AG08396 (cell line): ENCODE measurements at places on chromosomes 2 and 18.

DNA sequence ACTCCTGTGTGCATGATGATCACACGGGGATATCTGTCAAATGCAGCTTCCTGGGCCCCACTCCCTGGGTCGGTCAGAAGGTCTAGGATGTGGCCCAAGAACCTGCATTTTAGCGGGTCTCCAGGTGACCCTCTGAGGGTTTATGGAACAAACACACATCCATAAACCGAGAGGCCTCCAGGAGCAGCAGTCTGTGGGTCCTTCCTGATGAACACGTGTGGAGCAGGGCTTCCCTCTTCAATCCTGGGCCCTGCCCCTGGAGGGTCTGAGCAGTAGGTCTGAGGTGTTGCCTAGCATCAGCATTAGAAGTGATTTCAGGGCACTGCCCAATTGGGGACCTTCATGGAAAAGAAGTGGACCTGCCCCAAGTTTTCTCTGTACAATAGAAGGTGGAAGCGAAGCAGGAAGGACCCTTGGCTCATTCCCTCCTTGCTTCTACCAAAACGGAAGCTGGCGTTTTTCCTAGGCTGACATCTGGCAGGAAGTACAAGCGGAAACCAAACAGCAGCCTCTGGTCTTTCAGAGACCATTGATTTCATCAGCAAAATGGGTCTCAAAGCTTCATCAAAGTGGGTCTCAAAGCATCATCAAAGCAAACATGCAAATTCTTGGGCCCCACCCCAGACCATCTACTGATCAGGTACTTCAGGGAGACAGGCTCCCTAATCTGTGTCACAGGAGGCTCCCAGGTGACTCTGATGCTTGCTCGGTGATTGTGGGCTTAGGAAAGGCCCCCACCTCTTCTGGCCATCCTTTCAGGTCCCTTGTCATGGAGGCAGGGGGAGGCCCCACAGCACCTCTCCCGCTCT is 30.7 kb downstream of the INO80C start:
- DNase-seq = no peak

GRCh38 chr18:9263264-9263663 is 71.3 kb upstream of the TWSG1 start:
- no peak for DNase-seq

DNA sequence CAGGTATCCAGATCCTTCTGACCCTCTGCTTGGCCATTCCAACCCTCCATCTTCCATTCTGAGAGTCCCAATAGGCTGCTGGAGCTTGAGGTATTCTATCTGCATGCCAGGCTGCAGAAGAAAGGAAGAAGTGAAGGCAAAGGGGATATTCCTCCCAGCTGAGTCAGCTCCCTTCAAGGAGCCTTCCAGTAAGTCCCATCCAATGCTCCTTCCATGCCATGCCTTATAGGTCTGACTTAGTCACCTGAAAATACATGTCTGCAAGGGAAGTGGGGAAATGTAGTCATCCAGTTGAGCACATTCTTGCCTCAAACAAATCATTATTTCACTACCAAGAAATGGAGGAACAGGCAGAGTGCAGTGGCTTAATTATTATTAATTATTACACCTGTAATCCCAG is 464.6 kb downstream of the CNTNAP5 start:
- no peak for DNase-seq

DNA sequence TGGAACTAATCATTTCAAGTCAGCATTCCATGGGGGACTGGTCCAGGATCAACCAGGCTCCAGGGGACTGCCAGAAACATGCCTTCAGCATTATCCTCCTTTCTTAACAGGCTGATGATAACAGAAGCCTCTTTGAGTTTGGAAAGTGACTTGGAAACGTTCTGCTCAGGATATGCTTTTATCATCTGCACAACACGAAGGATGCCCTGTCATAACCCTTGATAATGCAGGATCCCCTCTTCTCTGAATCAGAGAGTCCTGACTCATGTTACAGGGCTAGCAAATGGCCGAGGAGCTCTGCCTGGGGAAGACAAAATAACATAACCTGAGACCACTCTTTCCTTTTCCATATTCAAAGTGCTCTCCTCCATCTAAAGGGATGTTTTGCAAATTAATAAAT is 6.7 kb downstream of the SCYGR3 start:
- no peak for DNase-seq

DNA sequence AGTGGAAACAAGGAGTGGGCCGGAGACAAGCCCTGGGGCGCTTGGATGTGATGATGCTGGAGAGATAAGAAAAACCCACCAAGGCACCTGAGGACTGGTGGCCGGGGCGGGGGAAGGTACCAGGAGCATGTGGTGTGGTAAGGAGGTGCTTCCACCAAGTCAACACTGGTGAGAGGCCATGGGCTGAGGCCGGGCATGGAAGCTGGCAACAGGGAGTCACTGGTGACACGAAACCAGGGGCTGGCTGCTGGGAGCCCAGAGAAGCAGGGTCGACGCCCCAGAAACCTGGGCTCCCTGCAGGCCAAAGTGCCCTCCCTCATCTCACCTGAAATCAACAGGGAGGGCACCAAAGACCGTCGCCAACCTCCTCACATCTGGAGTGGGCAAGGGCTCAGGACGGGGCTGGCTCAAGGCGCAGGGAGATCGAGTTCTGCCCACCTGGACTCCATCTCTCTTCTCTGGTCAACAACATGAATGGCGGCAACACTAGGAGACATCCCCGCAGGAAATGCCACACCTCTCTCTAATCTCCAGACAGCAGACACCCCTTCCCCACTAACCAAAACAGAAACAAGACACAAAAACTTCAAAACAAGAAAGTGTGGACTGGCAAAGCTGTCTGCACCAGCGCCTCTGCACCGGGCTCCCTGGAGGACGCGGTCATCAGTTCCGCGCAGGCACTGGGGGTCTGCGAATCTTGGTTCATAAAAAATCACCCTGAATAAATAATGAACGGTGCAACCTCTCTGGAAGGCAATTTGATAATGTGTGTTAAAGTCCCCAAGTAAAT is 185.5 kb downstream of the HDAC4 start:
- DNase-seq = no peak

DNA sequence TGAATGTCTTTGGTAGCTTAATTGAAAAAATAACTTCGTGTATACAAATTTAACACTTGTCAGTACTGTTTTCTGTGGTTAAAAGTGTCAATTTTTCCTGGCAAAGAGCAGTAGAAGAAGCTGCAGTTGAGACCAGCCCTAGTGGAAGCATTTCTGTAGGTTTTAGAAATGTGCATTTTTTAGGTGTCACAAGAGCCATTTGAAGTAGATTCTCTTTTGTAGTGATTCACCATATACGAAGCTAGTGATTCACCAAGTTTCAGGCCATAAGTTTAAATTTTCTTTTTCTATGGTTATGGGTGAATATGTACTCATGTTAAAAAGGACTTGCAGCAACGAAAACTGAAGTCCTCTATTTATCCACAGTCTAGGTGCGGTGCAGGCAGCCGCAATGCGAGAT is 4.2 kb downstream of the NABP1 start:
- no peak for DNase-seq

DNA sequence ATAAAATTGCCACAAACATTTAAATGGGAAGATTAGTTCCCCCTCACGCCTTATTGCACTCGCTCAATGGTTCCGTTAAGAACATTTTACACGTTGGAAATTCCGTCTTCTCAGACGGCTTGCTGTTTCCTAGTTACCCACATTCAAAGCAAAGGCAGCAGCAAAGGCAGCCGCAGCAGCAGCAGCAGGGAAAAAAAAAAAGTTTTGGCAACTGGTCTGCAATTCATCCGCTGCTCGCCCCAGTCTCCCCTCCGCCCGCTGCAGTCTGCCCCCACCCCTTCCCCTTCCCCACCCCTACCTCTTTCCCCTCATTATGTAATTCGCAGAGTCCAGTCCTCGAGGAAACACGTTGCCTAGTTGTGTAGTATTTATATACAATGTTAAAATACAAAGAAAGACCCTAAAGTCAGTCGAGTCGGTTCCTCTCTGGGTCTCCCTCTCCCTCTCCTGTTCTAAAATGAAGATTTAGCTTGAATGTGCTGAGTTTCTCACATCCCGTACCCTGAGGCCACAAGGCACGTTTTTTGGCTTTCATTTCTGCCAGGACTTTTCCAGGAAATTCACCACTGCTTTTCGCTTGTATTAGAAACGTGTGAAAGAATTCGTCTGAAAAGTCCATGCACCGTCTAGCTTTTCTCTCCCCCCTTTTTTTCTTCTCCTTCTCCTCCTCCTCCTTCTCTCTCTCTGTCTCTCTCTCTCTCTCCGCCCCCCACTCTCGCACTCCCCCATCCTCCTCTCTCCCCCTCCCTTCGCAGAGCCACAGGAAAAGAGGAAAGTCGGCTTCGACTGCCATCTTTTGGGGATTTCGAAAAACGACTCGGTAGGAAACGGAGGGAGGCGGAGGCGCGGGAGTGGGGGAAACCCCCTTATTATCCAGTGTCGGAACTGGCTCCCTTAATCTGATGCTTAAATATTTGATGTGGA is 140.0 kb downstream of the MEIS1 start:
- peak; percentile 80 for DNase-seq

GRCh38 chr2:181468811-181469210 is 11.6 kb downstream of the ITGA4 start:
- DNase-seq = no peak

DNA sequence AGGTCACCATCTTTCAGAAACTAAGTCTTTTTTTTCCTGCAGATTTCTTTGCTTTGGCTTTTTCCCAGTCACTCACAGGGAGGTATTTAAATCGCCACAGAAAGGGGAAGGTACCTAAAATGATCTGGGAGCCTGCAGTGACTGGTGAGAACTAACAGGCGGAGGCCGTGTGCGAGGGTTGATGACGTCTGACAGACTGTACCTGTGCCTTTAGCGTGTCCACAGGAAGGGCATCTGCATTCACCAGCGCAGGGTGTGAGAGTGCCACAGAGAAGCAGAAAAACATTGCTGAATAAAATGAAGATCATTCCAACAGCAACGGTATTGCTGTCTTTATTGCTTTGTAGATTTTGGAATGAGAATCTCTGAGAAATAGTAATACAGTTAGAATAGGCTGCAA is 5.7 kb downstream of the CTDP1 start:
- no peak for DNase-seq

- no peak for DNase-seq
Observed at GRCh38 chr18:78716022-78716421, 263.6 kb upstream of the SALL3 start.

- no peak for DNase-seq
Observed at GRCh38 chr2:20595439-20596192, 55.3 kb downstream of the HS1BP3 start.

DNA sequence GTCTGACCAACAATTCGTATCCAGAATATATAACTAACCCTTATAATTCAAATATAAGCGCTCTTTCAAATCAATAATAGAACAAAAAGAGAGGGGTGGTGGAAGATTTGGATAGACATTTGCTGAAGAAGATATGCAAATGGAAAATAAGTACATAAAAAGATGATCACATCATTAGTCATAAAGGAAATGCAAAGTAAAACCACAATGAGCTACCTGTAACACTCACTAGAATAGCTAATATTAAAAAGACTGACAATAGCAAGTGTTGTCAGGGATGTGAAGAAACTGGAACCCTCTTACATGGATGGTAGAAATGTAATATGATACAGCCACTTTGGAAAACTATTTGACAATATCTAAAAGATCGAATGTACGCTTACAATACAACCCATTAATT is 84.9 kb upstream of the MRPS9 start:
- DNase-seq = no peak

DNA sequence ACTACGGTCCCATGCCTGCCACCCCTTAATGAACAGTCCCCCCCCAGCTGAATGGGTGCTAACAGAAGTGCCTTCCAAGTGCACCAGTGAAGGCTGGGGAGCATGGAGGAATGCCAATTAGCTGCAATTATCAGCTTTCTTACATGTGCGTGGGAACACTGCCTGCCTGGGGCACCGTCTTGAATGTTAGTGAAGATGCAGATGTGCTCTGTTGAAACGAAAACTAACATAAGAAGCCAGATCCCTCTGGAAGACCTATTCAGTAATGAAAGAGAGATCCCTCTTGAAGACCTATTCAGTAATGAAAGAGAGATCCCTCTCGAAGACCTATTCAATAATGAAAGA is 154.5 kb downstream of the CLIP4 start:
- DNase-seq = no peak

GRCh38 chr2:20576598-20577115 is 74.2 kb downstream of the HS1BP3 start:
- DNase-seq = no peak

DNA sequence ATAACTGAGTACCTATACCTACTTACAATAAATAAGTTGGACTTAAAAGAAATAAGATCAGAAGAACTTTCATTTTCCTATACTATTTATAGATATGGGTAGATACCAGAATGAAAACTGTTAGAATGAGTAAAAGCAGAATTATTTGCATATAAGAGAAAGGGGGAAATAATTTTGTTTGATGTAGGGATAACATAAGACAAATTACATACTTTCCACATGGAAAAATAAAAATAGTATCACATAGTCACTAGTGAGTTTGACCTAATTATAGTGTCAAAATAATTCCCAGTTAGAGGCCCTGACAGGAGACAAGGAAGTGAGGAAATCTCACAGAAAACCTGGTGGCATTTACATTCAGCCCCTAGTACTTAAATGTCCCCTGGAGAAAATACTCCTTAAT is 28.6 kb downstream of the KCMF1 start:
- no peak for DNase-seq

GRCh38 chr2:1979569-1979968 is 235.3 kb upstream of the PXDN start:
- DNase-seq = no peak

- DNase-seq = no peak
Observed at GRCh38 chr2:85734942-85735608, 18.7 kb upstream of the ATOH8 start.

DNA sequence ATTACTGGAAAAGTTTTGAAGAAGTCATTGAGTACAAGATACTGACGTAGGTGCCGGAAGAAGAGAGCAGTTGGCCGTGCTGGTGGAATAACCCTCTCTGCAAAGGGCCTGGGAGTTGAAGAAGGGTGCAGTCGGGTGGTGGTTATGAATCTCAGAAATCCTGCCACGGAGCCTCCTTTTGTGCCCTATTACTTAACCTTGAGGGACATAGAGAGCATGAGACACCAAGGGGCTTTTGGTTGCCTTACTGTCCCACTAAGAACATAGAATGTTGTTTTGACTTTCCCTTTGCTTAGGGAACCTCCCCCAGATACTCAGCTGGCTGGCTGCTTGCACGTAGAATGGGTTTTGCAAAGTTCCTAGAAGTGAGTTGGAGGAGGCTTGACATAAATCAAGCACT is 1.3 kb upstream of the CD28 start:
- no peak for DNase-seq

GRCh38 chr2:239948100-239948881 is 76.9 kb downstream of the NDUFA10 start:
- DNase-seq = no peak

DNA sequence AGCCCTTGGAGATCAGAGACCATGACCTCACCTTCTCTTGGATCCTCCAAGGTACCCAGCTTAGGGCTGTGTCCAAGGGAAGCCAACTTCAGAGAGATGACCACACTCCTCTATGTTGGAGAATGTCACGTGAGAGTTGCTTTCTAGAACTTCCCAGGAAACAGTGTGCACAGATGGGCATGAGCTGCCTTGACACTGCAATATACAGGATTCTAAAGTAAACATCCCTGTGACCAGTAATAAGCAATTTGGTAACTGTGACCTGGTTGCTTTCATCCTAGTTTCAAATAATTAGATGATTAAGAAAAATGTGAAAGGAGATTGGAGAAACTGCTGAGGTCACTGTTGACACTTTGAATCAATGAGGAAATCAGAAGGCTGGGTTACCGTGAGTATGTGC is 181.1 kb upstream of the EPAS1 start:
- DNase-seq = no peak
